ENCODE measurements at places on chromosomes 11 and 22.

DNA sequence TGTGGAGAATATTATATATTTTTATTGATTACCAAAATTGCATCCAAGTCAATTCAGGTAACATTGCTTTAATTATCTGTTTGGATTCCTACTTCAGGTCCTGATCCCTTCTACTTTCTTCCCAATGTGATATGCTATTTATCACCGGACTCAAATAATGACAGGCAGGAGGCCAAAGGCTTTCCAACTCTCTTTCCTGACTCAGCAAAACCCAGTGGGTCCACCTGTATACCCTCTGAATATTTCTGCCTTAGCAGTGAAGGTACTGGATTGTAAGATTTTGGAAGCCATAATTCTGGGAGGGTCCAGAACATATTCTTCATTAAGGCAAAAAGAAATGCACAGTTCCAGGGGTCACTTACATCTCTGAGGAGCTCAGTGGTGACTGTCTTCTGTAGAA lies 260.2 kb upstream of the UBASH3B start:
- no peak for DNase-seq

DNA sequence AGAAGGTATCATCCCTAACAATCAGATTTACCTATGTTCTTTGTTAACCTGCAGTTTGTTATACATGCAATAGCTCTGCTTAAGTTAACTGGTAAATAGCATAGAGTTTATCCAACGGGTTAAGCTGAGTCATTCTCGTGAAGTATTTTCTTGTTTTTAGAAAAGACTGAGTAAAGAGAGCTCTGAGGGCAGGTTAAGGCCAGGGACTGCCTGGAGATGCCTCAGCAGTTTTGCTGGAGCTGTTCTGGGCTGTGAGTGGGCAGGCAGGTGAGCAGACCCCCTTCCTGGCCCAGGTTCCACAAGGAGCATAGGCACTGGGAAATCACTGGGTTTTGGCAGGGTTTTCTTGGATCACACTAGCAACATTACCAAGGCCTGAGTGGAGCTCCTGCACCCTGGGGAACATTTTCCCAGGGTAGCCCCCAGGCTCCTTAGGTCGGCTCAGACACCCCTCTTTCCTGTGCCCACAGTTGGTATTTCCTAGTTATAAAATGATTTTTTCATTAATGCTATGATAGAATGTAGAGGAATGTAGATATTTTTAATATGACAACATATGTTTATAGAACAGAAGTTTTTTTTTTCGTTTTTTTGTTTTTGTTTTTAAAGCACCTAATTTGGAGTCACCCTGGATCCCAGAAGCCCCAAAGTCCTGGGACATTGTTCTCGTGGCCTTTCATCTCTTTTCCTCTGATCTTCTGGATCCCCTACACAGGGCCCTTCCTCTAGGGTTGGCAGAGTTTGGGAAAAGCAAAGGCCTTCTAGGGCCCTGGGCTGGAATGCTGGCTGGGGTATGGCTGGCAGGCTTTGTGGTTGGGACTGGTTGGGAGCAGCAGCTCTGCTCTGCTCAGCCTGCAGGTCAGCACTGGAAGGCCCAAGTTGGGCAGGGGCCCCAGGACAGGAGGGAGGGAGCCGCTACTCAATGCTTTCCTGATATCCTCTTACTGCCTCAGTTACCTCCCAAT lies 26.7 kb downstream of the IRAG1 start:
- DNase-seq = no peak

- DNase-seq = no peak
Observed at GRCh38 chr22:45831394-45831793, 145.6 kb downstream of the WNT7B start.

DNA sequence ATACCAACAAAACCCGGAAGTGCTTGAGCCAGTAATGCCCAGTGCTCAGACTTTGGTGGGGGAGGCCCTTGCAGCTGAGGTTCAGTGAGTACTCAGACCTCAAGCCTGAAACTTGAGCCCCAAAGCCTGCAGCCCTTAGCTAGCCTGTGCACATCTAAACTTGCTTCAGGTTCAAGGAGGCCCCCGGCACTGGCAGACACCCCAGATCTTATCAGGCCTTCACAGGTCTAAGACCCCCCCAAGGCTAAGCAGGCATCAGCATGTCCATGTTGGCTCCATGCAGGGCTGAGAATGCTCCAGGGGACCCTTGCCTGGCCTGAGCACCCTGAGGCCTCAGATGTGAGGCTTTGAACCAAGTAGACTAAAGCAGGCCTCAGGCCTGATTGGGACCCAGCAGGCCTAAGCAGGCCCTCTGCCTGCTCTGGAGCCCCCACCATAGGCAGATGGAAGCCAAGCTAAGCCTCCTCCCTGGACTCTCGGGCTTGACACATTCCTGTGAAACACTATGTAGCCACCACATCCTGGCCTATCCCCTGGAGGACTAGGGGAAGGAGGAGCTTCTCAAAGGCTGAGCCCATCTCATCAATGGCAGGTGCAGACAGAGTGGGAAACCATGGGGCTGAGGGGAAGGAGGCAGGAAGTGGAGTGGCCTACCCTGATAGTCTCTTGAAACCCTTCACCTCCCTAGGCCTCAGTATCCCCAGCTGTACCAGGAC lies 1.2 kb upstream of the CASTOR1 start:
- peak; percentile 56 for DNase-seq

GRCh38 chr11:70486731-70487130 lies 88.4 kb downstream of the CTTN start:
- no peak for DNase-seq

- DNase-seq = peak; percentile 75
Observed at GRCh38 chr22:43173976-43174720, 12.8 kb downstream of the TTLL12 start.

DNA sequence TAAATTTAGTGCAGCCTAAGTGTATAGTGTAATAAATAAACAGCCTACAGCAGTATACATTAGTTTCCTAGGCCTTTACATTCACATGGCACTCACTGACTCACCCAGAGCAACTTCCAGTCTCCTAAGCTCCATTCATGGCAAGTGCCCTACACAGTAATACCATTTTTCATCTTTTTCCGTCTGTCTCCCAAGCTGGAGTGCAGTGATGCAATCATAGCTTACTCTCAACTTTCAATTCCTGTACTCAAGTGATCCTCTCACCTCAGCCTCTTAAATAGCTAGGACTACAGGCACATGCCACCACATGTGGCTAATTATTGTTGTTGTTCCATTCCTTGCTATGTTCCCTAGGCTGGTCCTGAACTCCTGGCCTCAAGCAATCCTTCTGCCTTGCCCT lies 54.4 kb downstream of the FCHSD2 start:
- DNase-seq = no peak

GRCh38 chr11:130606781-130607511 lies 158.5 kb downstream of the ADAMTS15 start:
- no peak for DNase-seq

DNA sequence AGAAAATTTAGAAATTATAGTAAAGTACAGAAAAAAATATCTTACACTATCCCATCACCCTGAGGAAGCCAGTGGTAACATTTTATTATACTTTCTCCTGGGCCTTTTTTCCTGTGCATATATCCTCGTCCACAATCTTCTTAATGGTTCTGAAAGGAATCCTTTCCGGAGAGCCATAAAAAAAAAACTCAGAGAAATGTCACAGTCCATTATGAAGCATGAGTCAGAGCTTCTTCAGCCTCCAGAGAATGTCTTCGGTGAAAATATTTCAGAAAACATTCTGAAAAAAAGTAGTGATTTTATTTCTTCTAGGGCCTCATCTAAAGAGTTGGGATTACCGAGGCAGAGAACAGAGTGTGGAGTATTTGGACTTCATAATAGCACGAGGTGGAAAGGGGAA lies 163.4 kb downstream of the INSC start:
- no peak for DNase-seq

DNA sequence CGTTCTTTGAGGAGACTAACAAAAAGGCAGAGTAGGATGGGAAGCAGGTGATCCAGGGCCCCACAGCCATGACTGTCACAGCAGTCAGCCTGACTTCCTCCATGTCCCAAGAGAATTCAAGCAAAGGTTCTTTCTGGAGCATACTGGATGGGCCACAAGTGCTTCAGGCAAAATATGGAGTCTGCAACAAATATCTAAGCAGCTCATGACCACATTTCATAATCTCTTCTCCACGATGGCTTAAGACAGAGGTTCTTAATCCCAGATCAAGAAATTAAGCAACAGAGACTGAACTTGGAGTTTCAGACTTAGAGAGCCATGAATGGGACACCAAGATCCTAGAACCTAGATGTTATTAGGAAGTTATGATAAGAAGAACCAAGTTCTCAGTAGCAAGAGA lies 31.6 kb downstream of the GUCY1A2 start:
- no peak for DNase-seq

GRCh38 chr11:116234989-116235568 lies 537.7 kb downstream of the BUD13 start:
- DNase-seq = no peak

DNA sequence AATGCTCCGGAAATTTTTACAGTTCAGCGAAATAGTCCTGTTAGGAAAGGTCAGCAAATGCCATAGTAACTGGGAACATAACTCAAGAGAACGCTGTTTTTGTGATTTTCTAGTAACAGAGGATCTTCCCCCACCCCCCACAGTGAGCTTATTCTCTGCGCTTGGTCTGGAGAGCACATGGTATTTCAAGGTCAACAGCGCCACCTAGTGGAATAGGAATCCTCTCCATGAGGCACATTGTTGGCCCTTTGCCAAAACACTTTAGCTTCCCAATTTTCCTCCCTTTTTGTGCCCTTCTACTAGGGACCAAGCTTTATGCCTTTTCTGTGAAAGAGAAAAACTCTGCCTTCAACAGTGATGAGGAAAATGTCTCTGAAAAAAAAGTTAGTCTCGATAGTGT lies 13.2 kb upstream of the OR4C12 start:
- peak; percentile 16 for DNase-seq

GRCh38 chr11:22133776-22134175 lies 59.1 kb upstream of the ANO5 start:
- no peak for DNase-seq

DNA sequence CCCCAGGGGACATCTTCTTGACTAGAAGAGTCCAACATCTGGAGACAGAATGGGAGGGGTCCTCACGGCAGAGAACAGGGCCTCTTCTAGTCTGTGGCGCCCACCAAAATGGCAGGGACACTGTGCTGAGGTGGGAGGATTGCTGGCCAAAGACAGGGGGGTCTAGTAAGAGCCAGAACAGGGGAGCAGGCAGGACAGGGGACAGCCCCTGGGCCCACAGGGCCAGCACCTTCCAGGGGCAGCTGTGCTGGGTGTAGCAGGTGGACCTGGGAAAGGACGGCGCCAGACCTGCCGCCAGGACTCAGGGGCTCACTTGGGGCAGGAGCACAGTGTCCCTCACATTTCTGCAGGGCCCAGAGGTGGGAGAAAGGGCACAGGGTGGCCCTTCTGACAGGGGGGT lies 858 bp upstream of the APOBEC3A start:
- DNase-seq = no peak

DNA sequence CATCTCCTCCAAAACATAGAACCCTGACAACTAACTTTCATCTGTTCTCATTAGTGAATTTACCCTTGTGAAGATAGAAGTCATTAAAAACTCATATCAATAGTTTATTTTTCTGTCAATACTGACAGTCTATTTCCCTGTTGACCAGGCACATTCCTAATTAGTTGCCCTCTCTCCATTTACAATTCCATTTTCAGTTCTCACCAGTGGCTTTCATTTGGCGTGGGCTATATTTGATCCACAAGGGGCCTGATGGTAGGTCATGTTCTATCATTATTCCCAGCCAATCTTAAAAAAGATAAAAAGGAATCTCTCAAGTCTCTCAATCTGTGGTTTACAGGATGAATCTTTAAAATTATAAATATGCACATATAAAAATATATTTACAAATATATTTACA lies 3.9 kb upstream of the AKIP1 start:
- no peak for DNase-seq

GRCh38 chr11:113974741-113975470 lies at the start of gene HTR3A:
TSS of gene HTR3A (plus strand) at chr11:113975108. CDS start at chr11:113975326, 218 bp downstream.
- DNase-seq = peak; percentile 85

DNA sequence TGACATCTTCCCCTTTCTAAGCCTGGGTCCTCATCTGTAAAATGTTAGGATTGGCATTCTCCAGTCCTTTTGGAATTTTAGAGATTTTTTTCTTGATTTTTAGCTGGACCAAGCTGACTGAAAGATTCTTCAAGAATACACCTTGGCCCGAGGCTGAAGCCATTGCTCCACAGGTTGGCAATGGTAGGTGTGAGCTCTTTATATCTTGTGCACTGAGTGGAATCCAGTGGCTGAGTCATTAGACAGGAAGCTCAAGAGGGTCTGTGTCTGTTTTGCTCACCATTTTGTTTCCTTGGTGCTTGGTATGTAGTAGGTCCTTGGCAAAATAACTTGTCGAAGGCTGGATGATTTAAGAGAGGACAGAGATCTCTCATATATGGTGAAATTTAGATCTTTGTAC lies 6.2 kb downstream of the EIF3L start:
- DNase-seq = no peak

- no peak for DNase-seq
Observed at GRCh38 chr11:70032470-70032795, 45.7 kb upstream of the ANO1 start.

- no peak for DNase-seq
Observed at GRCh38 chr11:27386181-27386845, 23.3 kb upstream of the CCDC34 start.

- DNase-seq = no peak
Observed at GRCh38 chr11:2102132-2102882, 36.9 kb downstream of the IGF2 start.

- no peak for DNase-seq
Observed at GRCh38 chr22:40212121-40212520, 34.4 kb downstream of the TNRC6B start.

GRCh38 chr22:37824674-37825641 lies 1.8 kb downstream of the GALR3 start:
- no peak for DNase-seq

DNA sequence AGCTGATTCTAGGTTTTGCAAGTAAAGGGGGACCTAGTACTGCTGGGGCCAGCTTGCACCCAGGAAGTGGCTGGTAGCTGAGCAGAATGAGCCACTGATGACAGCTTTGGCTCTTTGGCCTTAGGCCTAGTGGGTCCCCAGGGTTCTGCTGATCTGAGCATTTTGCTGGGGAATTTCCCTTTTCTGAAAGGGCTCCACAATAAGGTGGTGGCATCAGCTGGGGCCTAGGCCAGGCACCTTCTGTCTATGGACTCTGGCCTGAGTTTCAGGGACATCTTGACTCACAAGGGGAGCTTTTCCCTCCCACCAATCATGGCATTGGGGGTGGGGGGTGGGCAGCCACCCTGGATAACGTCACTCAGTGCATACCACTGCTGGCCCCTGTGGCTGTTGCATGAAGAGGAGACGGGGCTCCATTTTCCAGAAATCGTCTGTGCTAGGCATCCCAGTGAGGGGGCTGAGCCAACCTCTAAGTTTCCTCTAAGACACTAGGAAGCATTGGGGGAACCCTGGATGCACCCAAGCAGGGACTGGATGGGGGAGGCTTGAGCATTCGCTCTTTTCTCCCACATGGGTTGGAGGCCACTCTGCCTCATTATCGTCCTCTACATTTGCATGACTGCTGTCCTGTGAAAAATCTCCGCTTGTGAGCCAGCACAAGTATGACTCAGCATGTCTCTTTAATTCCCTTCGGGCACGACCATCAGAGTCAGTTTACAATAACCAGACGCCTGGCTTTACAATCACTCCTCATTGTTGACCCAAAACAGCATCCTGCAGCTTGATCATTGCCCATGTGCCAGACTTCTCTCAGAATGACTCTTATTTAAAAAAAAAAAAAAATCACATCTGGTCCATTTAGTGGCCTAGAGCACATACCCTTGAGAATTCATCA lies 145.0 kb upstream of the THY1 start:
- DNase-seq = no peak

GRCh38 chr22:20312396-20313191 lies 7.3 kb downstream of the DGCR6L start:
- DNase-seq = no peak

Data from NCI-H510A (cell line).